ENCODE measurements at places on chromosomes 2 and 18.

DNA sequence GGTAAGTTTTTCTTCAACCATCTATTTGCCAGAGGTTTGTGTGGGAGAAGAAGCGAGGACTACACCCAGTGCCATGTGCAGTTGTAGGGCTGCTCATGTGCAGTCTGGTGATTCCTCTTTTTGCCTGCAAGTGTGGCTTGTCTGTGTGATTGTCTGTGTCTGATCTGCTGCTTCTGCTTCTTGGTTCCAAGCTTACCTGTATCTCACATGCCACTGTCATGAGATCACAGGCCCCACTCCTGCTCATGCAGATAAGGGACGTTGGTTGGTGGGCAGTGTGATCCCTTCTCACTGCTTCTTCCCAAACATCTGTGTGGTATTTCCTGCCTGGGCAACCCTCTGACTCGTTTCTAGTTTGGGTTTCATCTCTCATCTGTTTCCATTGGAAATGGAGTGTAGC lies 27.1 kb downstream of the RRM2 start:
- DNase-seq, result no peak

GRCh38 chr2:32720771-32721170 lies 92.9 kb downstream of the TTC27 start:
- DNase-seq, result no peak

DNA sequence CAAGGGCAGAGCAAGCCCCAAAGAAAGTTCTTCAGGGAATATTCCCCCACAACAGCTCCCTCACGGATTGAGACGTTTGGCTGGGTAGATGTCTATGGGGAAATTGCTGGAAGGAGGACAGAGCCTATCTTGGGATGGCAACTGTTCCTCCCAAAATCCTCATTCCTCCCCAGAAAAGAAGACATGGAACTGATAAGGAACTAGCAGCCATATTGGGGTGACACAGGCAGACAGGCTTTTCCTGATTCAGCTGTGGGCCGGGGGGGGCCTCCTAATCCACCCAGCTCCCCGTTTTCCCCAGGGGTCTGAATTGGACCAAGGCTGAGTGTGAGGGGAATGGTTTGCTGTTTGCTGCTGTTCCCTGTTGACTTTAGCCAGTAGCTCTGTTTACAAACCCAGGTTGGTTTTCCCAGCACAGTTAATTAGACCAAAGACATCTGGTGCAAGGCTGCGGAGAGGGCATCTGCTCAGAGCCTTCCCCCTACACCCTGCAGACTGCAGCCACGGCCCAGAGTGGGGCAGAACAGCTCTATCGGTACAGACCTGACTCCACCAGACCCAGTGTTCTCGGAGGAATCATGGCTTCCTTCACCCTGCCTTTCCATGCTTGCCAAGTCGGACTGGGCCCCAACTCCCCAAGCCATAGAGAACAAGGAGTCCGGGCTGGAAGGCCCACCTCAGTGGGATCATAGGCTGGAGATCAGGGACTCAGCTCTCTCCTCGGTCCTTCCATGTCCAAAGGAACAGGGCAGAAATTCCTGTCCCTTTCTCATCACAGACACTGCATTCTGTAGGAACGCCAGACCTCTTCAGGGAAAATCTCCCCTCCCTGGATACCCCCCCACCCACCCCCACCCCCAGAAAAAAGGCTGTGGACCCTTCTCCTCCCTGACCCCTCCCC lies 1.7 kb upstream of the PKDCC start:
- no peak for DNase-seq

GRCh38 chr2:220348206-220348605 lies 720.8 kb downstream of the SLC4A3 start:
- DNase-seq, result no peak

- DNase-seq, result no peak
Observed at GRCh38 chr2:58686776-58687175, 445.7 kb upstream of the FANCL start.

DNA sequence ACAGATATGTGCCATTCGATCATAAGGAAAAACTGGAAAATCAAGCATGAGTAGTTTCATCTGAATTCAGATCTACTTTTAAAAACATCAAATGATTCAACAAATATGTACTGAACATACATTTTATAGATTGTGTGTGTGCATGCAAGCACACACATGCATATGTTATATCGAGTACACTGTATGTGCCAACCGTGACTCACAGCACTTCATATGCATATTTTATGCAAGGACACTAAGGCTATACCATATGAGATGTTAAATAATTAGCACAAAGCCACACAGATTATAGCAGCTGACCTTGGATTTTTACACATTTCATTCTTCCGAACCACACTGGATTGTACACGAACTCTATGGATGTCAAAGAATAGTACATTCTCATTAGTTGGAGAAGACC lies 161.2 kb downstream of the DNAH7 start:
- no peak for DNase-seq

DNA sequence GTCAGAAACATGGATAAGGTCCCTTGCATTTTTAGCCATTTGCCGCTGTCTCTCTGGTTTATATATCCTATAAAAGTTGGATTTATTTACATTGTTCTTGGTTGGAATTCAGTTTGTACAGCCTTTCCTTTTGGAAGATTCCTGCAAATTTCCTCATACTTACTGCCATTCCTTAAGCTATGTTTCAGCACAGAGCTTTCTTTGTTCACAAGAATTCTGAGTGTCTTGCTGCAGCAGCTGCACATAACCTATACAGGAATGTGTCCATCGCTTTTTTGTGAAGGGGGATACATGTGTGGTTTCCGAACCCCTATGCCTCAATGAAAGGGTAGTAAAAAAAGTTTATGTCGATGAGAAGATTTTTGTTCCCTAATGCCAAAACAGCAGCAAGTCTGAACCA lies 48.3 kb upstream of the CCDC68 start:
- no peak for DNase-seq

All from stimulated activated CD8-positive, alpha-beta memory T cell treated with anti-CD3 and anti-CD28 coated beads, Interleukin-12 subunit alpha, Interleukin-12 subunit beta, amount 100 ng/mL, for 1 hour (primary cell).